HT1080 (cell line): ENCODE measurements at places on chromosomes 12 and 14. TPM values are rescaled to one million over a fixed set of nuclear protein-coding genes. Genes with fewer than 3 reads are reported as not detected.

DNA sequence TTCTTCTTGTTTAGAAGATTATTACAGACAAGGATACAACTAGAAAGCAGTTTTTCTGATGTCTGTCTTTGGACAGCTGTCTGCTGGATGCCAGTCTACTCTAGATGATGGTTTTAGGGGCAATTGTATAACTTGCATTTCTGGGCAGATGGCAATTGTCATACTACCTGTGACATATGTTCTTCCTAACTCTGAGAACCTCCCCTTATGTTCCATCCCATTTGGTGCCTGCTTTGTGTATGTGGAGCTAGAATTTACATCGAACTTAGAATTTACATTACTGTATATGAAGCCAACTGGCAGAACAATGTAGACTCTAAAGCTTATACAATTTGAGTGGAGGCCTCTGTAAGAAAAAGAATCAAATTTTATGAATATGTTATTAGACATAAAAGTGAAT lies 430.2 kb upstream of the SEL1L start:
- no peak for DNase-seq

GRCh38 chr12:94261119-94261518 lies 112.7 kb downstream of the PLXNC1 start:
- DNase-seq, result no peak

GRCh38 chr12:52645982-52646381 lies 6.0 kb downstream of the KRT2 start:
- no peak for DNase-seq

GRCh38 chr12:2240984-2241383 lies 188.2 kb downstream of the CACNA1C start:
- no peak for DNase-seq

DNA sequence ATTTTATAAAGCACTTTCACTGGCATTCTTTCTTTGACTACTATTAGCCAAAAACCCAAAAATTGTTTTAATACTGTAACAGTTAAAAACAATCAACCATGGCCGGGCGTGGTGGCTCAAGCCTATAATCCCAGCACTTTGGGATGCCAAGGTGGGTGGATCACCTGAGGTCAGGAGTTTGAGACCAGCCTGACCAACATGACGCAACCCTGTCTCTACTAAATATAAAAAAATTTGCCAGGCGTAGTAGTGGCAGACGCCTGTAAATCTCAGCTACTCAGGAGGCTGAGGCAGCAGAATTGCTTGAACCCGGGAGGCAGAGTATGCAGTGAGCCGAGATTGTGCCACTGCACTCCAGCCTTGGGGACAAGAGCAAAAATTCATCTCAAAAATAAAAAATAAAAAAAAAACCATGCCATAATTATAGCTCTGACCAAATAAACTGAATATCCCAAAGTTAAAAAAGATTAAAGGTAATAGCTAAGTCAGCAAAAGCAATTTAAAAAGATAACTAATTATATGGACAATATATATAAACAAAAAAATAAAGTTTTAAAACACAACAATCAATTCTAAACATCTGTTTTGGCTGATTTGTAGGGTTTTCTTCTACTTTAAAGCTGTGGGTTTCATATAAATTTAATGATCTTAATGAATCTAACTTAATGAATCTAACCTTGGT lies 10.0 kb downstream of the SINHCAF start:
- no peak for DNase-seq

- DNase-seq, result no peak
Measured at GRCh38 chr12:97597031-97597751, 134.6 kb downstream of the RMST start.

DNA sequence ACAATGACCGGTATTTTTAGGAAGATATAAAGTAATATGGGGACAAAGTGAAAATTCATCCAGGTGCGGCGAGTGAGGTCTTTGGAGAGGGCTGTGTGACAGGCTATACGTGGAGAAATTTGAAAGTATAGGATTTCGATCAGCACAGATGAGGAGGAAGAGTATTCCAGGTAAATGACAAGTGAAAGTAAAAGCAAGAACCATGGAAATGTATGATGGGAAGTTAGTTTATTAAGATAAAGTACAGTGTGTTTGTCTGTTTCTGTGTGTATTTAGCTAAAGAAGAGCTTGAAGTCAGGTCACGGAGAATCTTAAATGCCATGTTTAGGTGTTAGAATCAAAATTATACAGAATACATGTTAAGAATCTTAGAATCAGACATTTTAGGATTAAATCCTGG lies 239.0 kb downstream of the CPNE8 start:
- no peak for DNase-seq

DNA sequence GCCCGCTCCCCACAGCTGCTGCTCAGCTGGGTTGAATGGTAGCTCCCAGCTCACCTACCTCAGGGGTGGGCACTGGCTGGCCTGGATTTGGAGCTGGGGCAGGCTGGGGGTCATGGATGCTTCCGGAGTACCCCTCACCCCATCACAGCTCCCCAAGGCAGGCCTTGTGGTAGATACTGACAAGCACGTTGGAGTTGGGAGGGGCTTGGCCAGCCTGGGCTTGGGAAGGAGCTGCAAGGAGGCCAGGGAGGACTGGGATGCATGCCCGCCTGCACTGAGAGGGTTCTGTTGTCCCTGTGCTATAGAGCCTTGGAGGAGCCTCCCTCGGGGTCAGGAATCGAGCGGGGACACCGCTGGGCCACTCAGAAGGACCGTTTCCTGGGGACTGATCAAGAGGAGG lies 14.2 kb downstream of the TMEM63C start:
- no peak for DNase-seq

GRCh38 chr14:25108291-25108690 lies 58.3 kb upstream of the STXBP6 start:
- DNase-seq, result no peak

GRCh38 chr12:1108276-1108675 lies 117.3 kb downstream of the ERC1 start:
- DNase-seq, result no peak

- peak; percentile 18 for DNase-seq
Measured at GRCh38 chr14:59303216-59303615, 114.7 kb downstream of the DAAM1 start.

DNA sequence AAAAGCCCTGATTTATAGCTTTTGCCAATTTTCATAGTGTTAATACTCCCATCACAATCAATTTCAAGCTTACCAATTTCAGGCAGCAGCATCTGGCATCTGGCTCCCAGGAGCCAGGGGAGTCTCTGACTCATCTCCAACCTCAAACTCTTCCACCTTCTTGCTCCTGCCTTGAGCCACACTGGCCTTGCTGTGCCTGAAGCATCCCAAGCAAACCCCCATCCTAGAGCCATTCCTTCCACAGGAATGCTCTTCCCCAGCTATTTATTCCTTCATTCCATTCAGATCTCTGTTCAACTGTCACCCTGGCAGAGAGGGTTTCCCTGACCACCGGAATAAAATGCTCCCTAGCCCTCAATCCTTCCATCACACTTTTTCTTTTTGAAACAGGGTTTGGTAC lies 13.9 kb upstream of the PPP1CC start:
- DNase-seq, result peak; percentile 49

- DNase-seq, result no peak
Measured at GRCh38 chr12:88388566-88389540, 191.4 kb downstream of the KITLG start.

GRCh38 chr12:68963856-68964745 lies 31.1 kb upstream of the CPM start:
- DNase-seq, result no peak

DNA sequence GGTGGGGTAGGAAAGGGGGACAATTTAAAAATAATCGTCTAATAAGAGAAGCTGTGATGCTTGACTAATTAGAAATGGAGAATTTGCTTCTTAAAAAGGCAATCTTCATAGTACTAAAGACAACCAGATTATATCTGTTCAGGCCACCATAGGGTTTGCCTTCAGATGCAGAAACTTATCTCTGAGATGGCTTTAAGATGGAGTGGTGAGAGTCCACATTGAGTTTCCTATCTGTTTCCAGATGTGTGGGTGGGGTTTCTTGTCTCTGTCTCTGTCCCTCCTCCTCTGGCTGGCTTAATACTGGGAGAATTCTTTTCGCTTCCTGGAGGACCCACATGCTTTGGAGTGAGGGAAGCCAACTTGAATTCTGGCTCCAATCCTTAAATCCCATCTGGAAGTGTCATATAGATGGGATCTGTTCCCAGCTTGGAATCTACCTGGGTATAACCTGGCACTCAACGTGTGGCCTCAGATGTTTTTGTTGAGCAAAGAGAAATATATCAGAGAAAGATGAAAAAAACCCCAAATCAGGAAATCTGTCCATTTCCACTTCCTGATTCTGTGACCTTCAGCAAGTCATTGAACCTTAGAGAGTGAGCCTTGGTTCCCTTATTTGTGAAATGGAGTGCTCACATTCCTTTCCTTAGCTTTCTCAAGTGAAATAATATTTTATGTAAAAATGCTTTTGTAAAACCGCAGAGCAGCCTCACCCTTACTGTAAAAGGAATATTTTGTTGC lies 66.4 kb downstream of the CHST11 start:
- no peak for DNase-seq

- peak; percentile 94 for DNase-seq
Measured at GRCh38 chr14:73741386-73741875, 27.2 kb upstream of the PNMA1 start.

DNA sequence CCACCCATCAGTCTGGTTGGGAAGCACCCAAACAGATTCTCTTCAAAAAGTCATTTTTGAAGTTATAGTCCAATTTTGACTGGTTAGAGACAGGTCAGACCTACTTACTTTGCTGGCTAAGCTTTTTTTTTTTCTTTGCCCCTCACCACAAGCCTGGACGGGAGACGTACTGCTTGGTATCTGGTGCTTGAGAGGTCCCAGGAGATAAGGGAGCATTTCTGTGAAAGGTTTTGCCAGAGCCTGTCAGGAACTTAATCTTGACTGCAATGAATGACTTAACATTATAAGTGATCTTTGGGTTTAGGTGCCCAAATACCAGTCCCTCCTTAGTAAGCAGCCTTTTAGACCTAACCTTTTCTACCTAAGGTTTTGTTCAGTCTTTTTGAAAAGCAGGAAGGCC lies 6.3 kb downstream of the MTHFD1 start:
- no peak for DNase-seq

- DNase-seq, result no peak
Measured at GRCh38 chr12:7017870-7018349, 366 bp downstream of the LPCAT3 start.

DNA sequence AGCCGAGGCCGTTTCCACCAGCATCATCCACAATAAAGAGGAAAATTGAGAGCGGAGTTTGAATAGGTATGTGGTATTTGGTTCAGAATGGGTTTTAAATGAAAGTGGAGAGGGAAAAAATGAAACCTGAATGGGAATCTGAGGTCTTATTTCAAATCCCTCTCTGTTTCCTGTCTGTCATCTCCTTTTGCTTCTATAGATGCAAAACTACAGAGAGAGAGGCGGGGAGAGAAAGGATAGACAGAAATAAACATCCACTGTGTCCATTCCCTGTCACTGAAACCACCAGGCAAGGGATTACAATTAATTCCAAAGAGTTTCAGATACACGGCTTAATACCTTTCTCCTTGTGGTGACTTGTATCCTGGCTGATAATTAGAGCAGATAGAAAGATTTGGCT lies 102.3 kb downstream of the DAD1 start:
- no peak for DNase-seq

DNA sequence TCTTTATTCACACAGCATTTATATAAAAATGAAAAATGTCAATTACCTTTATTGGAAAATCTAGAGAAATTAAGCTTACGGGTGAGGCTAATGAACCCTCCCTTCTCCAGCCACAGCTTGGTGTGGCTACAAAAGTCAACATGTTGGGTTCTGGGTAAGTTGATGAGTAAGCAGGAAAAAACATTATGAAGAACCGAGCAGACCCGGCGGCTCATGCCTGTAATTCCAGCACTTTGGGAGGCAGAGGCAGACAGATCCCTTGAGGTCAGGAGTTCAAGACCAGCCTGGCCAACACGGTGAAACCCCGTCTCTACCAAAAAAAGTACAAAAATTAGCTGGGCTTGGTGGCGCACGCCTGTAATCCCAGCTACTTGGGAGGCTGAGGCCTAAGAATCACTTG lies 10.9 kb downstream of the NAA25 start:
- DNase-seq, result peak; percentile 36

GRCh38 chr12:46660719-46661109 lies 165.1 kb downstream of the SLC38A4 start:
- DNase-seq, result no peak

GRCh38 chr14:71595441-71595840 lies 336.8 kb upstream of the RGS6 start:
- DNase-seq, result no peak

GRCh38 chr14:31418440-31418839 lies 1.9 kb downstream of the HEATR5A start:
- DNase-seq, result no peak

GRCh38 chr14:54866588-54866987 lies 36.0 kb downstream of the GCH1 start:
- peak; percentile 61 for DNase-seq

- no peak for DNase-seq
Measured at GRCh38 chr12:52914576-52915121, 9.8 kb upstream of the KRT8 start.

GRCh38 chr12:110307372-110307771 lies 26.3 kb downstream of the ATP2A2 start:
- DNase-seq, result no peak

- peak; percentile 96 for DNase-seq
Measured at GRCh38 chr12:45268672-45269411, 52.9 kb downstream of the ANO6 start.

DNA sequence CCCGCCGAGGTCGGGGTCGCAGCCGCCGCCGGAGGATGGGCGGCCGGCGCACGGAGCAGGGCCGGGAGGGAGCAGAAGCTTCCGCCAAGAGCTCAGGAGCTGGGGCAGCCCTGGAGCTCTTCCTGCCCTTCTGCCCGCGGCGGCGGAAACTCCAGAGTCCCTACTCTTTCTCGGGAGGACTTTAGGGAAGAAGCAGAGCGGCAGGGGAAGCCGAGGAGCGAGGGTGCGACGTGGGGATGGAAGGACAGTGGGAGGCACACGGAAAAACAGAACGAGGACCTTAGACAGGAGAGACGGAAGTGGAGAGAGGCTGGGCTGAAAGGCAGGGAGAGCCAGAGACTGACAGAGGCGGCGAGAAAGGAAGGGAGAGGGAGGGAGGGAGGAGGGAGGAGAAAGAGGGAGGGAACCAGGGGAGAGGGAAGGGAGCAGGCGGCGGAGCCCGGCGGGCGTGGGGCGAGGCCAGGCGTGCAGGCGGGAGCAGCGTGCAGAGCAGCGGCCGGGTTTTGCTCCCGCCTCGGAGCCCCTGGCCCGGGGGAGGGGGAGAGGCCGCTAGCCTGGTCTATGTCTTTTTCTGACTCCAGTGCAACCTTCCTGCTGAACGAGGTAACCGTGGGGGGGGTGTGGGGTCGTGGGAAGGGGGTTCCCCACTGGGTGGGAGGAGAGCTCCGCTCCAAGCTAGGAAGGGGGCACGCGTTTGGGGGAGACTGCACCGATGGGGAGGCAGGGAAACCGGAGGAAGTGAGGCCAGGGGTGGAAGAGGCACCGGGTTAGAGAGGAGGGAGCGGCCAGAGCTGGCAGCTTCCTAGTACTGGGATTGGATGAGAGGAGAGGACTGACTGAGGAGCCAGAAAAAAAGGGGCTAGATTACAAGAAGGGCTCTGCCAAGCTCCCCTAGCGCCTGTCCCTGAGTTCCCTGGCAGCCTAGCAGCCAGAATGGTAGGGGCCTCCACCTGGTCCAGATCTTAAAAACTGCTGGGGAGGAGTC lies 2.9 kb upstream of the CACNB3 start:
- peak; percentile 82 for DNase-seq

Gene SYCP3
- total RNA-seq, result not detected in 2 replicates

Gene LHX5
- total RNA-seq, result not detected in 2 replicates

Gene KCNJ8
- 1.6 and 2.0 TPM in 2 replicates for total RNA-seq

Gene SRGAP1
- total RNA-seq, result 5.5 and 10.9 TPM in 2 replicates

Gene SMCO3
- not detected in 2 replicates for total RNA-seq

Gene CLEC4C
- not detected in 2 replicates for total RNA-seq

Gene CNTN1
- total RNA-seq, result 0.08 and 0.20 TPM in 2 replicates

Gene MYO1H
- not detected in 2 replicates for total RNA-seq

Gene RASAL1
- not detected in 2 replicates for total RNA-seq

Gene MUCL1
- not detected in 2 replicates for total RNA-seq

Gene NRXN3
- 0.67 and 1.2 TPM in 2 replicates for total RNA-seq

Gene CMA1
- not detected in 2 replicates for total RNA-seq

Gene NUP107
- 106 and 111 TPM in 2 replicates for total RNA-seq
